ENCODE measurements at places on chromosomes 1 and 21. TPM values are rescaled to one million over a fixed set of nuclear protein-coding genes. Genes with fewer than 3 reads are reported as not detected.

- H3K27me3 ChIP-seq: no peaks in the 10 kb centered on the region
- H3K36me3 ChIP-seq: no peaks in the 10 kb centered on the region
- H3K27ac ChIP-seq: peak within 1 kb of the TSS; percentile 81
- H3K4me1 ChIP-seq: no peaks in the 10 kb centered on the region
- H3K4me3 ChIP-seq: peak within 1 kb of the TSS; percentile 76
These were observed at the start of gene ZMYM1 for GRCh38 chr1:35079003-35079930. Gene ZMYM1 (plus strand): TSS chr1:35079385. CDS start chr1:35093988, 14,603 bp downstream.

DNA sequence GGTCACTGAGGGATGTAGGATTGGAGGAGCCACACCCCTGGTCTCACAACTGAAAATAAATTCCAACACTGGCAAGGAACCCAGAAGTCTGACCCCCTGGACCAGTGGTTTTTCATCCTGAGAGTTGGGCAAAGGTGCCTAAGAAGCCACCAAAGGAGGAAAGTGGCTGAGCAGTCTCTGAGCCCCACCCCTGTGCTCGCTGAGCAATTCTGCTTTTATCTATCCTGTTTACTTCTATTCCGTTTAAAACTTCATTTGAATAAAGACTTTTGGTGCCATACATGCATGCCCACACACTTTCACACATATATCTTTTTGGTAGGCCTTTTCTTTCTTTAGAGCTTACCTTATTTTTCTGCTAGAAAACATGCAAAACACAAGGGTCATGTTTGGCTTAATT, 13.9 kb upstream of the CD53 start:
- H3K27ac ChIP-seq: no peak overlapping the region
- H3K36me3 ChIP-seq: no peaks in the 10 kb centered on the region
- DNase-seq: no peak
- H3K4me3 ChIP-seq: no peak overlapping the region
- H3K27me3 ChIP-seq: no peaks in the 10 kb centered on the region
- H3K4me1 ChIP-seq: no peaks in the 10 kb centered on the region

DNA sequence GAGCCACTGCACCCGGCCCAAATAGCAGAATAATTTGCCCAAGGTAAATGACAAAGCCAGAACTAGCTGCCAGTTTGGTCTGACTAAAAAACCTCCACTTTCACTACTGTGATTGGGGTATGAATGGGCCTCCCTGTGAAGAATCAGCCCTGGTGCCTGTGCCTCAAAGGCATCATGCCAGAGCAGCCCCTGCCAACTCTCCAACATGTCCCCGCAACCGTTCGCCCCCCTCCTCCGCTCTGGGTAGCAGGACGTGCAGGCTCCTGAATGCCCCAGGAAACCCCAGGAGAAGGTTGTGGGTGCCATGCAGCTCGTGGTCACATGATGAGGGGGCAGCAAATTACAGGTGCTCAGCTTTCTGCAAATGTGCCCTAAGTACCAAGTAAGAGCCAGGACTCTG, 14.6 kb upstream of the CNTN2 start:
- no peak for DNase-seq
- no peaks in the 10 kb centered on the region for H3K4me1 ChIP-seq
- no peak overlapping the region for H3K4me3 ChIP-seq
- no peaks in the 10 kb centered on the region for H3K36me3 ChIP-seq
- no peak overlapping the region for H3K27ac ChIP-seq

DNA sequence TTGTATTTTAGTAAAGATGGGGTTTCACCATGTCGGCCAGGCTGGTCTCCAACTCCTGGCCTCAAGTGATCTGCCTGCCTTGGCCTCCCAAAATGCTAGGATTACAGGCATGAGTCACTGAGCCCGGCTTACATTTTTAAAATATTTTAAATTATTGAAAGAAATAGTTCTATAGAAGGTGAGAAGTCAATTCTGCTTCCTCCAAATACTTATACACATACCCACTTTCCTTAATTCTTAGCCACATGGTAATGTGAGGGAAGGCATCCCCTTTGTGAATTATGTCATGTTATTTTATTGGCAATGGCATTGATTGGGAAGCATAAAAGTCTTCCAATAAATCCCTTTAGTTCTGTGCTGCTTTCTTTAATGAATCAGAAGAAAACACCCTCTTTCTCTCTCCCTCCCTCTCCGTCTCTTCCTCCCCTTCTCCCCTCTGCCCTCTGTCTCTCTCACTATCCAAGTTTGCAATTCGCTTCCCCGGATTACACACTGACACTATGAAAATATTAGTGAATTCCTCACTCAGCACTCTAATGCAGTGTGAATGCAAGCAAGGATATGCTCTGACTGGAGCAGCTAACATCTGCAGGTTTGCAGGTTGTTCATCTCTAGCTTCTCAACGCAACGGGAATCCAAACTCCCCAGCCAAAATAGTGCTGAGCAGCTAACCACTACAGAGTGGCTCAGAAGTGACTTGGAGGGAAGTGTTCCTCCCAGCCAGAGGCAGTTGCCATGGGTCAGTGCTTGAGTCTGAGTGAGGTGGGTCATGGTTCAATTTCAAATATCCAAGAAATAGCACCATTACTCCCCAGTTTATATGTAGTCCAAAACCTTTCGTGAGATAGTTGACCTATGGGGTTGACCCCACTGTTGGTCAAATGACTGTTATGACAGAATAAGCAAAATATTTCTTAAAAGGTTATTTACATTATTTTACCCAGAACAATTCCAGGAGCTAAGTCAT, 77.8 kb upstream of the CD55 start:
- H3K4me3 ChIP-seq: no peak overlapping the region
- no peak overlapping the region for H3K27ac ChIP-seq
- no peak for DNase-seq
- no peaks in the 10 kb centered on the region for H3K4me1 ChIP-seq
- H3K27me3 ChIP-seq: no peaks in the 10 kb centered on the region
- H3K36me3 ChIP-seq: no peaks in the 10 kb centered on the region

GRCh38 chr21:25640202-25640942, 1.3 kb downstream of the JAM2 start:
- no peaks in the 10 kb centered on the region for H3K27me3 ChIP-seq
- H3K4me3 ChIP-seq: peak overlapping the region; percentile 75
- H3K36me3 ChIP-seq: no peaks in the 10 kb centered on the region
- peak overlapping the region; percentile 85 for H3K27ac ChIP-seq
- H3K4me1 ChIP-seq: peaks cover 20% of the 10 kb centered on the region

GRCh38 chr1:208006258-208006920, 95.5 kb upstream of the CD34 start:
- no peaks in the 10 kb centered on the region for H3K27me3 ChIP-seq
- H3K4me3 ChIP-seq: no peak overlapping the region
- no peaks in the 10 kb centered on the region for H3K36me3 ChIP-seq
- H3K4me1 ChIP-seq: no peaks in the 10 kb centered on the region
- H3K27ac ChIP-seq: no peak overlapping the region

DNA sequence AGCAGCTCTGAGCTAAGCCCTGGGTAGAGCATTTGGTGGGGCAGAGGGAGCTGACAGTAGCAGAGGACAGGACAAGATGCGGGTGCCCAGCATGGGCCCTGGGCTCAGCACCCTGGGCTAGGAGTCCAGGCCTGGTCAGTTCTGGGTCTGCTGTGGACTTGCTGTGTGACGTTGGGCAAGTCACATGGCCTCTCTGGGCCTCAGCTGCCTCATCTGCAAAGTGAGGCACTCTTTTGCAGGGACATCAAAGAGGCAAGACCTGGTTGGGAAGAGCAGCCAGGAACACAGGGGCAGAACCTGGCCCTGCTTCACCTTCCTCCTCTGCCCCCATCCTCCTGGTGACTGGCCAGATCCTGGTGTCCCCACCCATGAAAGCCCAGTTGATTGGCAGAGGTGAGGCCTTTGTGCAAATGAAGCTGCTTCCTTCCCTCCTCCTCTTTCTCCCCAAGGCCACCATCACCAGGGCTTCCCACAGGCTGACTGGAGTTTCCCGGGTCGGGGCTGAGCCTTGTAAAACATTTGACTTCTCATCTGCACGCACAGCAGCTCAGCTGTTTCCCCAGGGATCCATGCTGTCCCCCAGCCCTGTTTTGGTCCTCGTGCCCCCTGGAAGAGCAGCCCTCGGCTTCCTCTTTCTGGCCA, 350.5 kb downstream of the MATN1 start:
- no peak for DNase-seq
- H3K36me3 ChIP-seq: no peaks in the 10 kb centered on the region
- H3K27me3 ChIP-seq: peaks cover 25% of the 10 kb centered on the region
- H3K4me1 ChIP-seq: no peaks in the 10 kb centered on the region

- H3K36me3 ChIP-seq: peaks cover 95% of the 10 kb centered on the region
- H3K27me3 ChIP-seq: no peaks in the 10 kb centered on the region
- H3K4me1 ChIP-seq: no peaks in the 10 kb centered on the region
- H3K4me3 ChIP-seq: no peak overlapping the region
- DNase-seq: no peak
These were observed 30.3 kb downstream of the YARS1 start for GRCh38 chr1:32786856-32787255.

DNA sequence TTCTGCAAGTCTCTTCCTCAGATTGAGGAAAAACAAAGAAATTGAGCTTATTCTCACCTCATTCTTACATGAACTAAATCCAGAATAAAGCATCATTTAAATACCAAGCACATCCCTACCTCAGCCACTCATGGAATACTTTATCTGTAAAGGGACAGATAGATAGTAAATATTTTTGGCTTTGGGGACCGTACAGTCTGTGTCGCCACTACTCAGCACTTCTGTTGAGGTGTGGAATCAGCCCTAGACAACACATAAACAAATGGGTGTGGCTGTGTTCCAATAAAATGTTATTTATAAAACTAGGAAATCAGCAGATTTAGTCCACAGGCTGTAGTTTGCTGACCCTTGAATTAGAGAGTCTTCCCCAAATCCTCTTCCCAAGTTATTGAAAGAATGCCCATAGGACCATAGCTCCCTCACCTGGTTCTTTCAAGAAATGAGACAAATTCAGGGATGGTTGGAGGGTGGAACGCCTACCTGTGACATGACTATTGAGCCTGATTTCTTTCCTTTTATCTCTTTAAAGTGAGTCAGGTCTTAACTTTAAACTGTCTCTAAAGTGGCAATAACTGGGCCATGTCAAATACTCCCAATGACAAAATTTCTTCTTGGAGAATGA, 878.5 kb downstream of the USP25 start:
- H3K4me1 ChIP-seq: no peaks in the 10 kb centered on the region
- no peak overlapping the region for H3K4me3 ChIP-seq
- no peaks in the 10 kb centered on the region for H3K36me3 ChIP-seq
- no peak overlapping the region for H3K27ac ChIP-seq

- no peaks in the 10 kb centered on the region for H3K4me1 ChIP-seq
- no peaks in the 10 kb centered on the region for H3K27me3 ChIP-seq
- H3K36me3 ChIP-seq: no peaks in the 10 kb centered on the region
- H3K27ac ChIP-seq: no peak overlapping the region
- no peak for DNase-seq
These were observed 612.9 kb downstream of the PTPRU start for GRCh38 chr1:29849038-29849750.

DNA sequence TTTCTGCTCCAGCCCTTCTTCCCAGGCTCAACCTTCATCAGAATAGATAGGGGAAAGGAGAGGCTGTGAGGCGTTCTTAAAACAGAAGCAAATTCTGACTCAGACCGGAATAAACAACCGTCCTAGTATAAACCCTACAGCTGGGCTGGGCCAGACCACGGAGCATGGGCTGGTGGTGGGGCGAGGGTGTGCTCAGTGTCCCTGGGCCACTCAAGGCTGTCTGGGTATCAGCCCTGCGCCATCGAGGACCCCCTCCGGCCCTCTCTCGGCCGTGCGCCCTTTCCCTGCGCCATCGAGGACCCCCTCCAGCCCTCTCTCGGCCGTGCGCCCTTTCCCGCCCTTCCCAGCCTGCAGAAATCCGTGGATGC, 36.0 kb downstream of the CAPN2 start:
- peak overlapping the region; percentile 73 for H3K27ac ChIP-seq
- no peak for DNase-seq
- peaks cover 79% of the 10 kb centered on the region for H3K36me3 ChIP-seq
- peak overlapping the region; percentile 60 for H3K4me3 ChIP-seq

DNA sequence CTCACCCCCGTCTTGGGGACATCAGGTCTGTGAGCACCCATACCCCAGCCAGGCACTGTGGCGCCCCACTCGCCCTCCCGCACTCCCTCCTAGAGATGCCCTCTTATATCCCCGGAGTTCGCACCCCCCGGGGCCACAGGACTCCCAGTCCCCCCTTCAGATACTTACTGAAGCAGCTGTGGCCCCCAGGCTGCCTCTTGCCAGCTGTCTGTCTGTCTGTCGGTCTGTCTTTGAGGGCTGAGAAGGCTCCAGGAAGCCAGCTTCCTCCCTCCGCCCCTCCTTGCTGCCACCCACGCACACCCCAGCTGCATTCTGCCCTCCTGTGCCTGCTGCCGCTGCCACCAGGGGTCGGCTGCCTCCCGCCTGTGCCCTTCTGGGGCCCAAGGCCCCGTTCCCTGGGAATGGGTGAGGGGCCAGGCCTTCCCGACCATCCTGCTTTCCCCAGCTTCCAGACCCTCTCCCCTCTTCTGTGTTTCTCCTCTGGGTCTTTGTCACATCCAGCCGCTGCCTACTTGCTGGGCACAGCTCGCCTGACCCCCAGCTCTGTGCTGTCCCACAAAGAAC, at the start of gene PTPN7:
Gene PTPN7, minus strand, starts transcription at position 226 of the 564 bp plus-strand sequence. CDS start 1,200 bp downstream, outside the sequence.
- no peaks in the 10 kb centered on the region for H3K4me1 ChIP-seq
- no peak for DNase-seq
- H3K27me3 ChIP-seq: no peaks in the 10 kb centered on the region

DNA sequence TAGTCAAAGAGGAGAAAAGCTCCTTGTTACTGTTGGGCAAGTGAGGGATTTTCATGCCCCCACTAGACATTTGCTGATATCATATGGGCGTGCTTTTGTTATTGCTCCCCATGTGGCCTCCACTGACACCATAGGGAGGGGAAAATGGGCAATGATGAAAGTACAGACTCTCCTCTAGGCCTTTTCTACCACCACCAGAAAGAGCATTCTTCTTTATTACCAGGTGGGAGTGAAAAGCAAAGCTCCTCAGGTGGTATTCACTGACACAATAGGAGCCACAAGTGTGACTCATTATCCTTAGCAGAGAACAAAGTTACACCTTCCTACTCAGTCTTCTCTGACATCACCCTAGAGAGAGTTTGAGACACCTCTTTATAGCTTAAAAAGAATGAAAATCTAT, 667.1 kb downstream of the LTN1 start:
- H3K27ac ChIP-seq: no peak overlapping the region
- H3K4me3 ChIP-seq: no peak overlapping the region
- H3K4me1 ChIP-seq: no peaks in the 10 kb centered on the region

- H3K36me3 ChIP-seq: no peaks in the 10 kb centered on the region
- no peak for DNase-seq
- H3K27ac ChIP-seq: no peak overlapping the region
- H3K27me3 ChIP-seq: no peaks in the 10 kb centered on the region
These were observed 4.1 kb upstream of the REG4 start for GRCh38 chr1:119815361-119815760.

DNA sequence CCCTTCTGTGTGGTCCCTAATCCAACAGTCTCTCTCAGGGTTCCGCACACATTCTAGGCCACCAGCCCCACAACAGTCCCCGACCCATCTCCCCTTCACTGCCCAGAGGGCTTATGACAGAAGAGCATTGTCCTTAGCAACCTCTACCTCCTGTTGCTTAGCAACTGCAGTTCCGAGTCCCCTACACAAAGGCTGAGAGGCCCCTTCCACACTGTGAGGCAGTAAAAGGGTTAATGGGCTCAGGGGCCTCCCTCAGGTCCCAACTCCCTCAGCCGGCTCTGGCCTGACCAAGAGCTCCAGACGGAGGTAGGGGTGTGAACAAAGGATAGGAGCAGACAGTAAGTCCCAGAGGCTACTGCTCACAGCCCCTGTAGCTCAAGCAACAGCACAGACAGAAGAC, 4.3 kb downstream of the IGSF9 start:
- H3K27me3 ChIP-seq: peaks cover 23% of the 10 kb centered on the region
- DNase-seq: no peak
- no peaks in the 10 kb centered on the region for H3K36me3 ChIP-seq
- H3K4me1 ChIP-seq: peaks cover 25% of the 10 kb centered on the region
- H3K27ac ChIP-seq: no peak overlapping the region

BGLAP gene
- 0.71 TPM for total RNA-seq

S100A12 gene
- total RNA-seq: 3.2 TPM

C1QA gene
- 76.7 TPM for total RNA-seq

FAM167B gene
- 5.6 TPM for total RNA-seq

SGIP1 gene
- 5.0 TPM for total RNA-seq

Data from heart left ventricle (tissue), 16 donors.